ENCODE measurements at places on chromosomes 2 and 18. TPM values are rescaled to one million over a fixed set of nuclear protein-coding genes. Genes with fewer than 3 reads are reported as not detected.

GRCh38 chr2:62559582-62559981, 53.6 kb upstream of the TMEM17 start:
- no peak for DNase-seq

DNA sequence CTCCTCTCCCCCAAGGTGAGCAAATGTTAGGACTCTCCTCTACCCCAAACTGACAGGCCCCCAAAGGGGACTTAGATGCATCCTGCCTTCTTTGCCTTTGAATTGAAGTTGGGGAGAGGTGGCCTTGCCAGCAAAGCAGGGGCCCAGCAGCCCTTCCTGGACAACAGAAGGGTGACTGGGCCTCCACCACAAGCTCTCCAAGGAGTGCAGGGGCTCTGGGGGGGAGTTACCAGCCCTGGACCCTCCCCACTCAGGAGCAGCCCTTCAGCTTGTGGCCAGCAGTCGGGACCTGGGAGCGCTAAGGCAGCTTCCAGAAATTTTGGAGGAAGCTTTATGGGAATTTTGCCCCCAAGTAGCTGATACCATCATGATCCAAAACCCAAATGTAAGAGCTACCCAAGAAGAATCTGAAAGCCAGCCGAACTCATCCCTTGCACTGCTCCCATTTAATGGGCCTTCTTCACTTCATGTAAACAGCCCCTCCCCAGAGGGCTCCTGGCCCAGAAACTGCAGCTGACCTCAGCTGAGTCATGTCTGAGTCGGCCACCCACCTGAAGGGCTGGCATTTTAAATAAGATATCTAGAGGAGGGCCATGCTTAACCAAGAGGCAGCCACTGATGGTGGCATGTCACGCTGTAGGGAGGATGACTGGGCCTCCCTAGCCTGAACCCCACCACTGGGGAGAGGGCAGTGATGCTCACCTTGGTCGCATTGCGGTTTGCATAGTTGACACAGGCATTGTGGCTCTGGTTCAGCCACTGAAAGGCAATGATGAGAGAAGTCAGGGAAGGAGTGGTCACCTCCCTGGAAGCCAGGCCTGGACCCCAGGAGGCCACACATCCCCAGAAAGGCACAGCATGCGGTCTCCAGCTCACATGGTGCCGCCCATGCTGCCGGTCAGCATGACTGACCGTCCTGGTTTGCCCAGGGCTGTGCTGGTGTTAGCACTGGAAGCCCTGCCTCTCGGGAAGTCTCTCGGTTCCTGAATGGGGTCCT, 71.5 kb downstream of the SFXN5 start:
- peak; percentile 75 for DNase-seq

- no peak for DNase-seq
Observed at GRCh38 chr2:3288470-3289170, 89.0 kb downstream of the EIPR1 start.

GRCh38 chr2:45169339-45170190, 160.3 kb upstream of the SIX2 start:
- peak; percentile 46 for DNase-seq

GRCh38 chr2:86522711-86523110, 40.5 kb downstream of the CHMP3 start:
- no peak for DNase-seq

- no peak for DNase-seq
Observed at GRCh38 chr2:215487002-215487372, 51.1 kb upstream of the FN1 start.

DNA sequence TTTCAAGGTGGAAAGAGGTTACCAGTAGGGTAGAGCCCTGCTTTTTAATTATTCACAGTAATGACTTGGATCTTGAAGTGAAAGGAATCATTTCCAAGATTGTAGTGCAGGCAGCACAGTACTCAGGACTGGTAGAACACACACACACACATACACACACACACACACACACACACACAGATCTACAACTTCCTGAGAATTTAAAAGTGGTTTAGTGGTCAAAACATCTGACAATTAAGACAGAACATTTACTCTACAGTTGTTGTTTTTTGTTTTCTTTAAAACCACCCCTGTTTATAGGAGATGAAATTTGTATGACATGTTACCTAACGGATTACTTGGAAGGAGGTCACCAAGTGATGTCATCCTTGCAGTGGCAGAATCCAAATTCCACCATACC, 146.7 kb upstream of the VRK2 start:
- DNase-seq = no peak

DNA sequence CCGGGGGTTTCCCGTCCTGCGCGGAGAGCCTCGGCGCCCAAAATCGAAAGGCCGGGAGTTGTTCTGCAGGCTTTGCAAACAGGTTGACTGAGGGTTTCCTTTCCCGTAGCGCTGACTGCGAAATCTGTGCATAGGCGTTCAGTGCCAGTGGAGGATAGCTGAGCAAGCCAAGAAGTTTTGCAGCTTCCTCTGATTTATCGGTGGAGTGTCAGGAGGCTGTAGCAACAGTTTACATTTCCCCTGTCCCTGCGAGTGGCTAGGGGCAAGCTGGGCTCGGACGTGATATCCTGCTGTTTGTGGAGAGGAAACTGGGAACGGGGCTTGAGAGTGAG, 694 bp downstream of the THSD7B start:
- DNase-seq = no peak

DNA sequence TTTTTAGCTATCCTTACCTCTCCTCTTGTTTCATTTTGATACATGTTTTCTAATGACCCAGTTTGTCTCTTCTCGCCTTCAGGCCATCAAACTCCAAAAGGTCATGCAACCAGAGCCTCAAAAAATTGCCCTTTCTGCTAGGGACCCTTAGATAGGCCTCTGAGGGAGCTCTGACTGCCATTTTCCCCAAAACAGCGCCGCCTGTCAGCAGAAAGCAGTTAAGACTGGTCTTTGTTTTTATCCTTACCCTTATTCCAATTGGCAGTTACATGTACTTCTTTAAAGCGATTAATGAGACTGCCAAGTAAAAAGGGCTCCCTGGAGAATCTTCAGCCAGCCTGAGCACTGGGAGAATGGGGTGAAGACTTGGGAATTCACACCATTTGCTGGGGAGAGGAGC, 55.1 kb upstream of the RIT2 start:
- no peak for DNase-seq

DNA sequence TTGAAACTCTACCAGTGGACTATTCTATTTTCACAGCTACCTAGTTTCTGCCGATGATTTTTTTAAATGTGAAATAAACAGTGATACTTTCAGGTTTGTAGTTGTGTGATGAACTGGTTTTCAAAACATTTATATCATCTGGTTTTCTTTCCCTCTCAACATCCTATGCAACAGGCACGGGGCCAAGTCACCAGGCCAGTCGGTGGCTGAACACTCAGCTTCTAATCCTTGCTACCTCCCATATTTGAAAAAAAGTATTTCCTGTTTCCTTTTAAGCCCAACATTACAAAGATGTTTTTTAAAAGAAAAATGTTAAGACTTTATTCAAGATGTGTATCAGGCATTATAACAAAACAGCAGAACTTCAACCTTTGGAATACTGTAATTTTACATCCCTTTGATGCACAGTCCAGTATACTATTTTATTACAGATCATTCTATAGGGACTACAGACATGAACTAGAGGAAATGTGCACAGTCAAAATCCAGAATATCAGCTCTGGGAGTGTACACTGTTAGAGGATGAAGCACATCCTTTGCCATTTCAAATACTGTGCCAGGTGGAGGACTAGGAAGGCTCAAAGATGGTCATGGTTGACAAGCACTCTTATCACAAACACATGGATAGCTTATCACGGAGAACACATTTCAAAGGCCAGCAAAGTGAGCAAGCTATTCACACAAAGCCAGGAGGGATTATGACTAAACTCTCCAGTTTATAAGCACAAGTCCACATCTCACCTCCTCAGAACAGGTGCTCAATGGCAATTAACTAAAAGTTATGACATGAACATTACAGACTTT, 14.6 kb downstream of the MRPL35 start:
- DNase-seq = no peak

GRCh38 chr2:43515807-43516497, 79.9 kb downstream of the THADA start:
- DNase-seq = no peak

DNA sequence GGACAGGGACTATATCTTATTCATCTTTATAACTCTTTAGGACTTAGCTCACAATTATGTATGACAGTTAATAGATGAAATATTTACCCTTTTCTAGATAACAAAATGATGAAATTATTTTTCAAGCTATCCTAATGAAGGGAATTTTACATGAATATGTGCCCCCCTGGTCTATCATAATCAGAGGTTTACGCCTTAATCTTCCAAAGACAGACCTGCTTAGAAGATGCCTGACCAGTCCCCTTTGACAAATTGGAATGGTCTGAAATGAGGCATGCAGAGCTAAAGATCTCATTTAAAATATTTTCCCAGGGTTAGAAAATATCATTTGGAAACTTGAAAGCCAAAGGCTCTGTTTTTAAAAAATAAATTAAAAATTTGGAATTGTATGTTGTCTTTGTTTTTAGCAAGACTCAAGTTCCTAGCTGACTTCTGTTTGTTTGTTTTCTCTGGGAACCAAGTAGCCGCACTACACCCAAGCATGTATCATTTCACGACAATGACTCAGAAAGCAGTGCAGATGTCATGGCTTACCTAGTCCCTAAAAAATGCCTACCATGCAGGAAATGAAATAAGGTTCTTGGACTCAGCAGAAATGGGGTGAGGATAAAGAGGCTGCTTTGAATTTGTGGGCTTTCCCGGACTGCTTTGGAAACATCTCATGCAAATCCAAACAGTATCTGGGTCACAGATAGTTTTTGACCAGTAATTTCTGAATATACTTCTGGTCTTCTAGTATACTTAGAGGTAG, 162.1 kb downstream of the ZEB2 start:
- peak; percentile 92 for DNase-seq

DNA sequence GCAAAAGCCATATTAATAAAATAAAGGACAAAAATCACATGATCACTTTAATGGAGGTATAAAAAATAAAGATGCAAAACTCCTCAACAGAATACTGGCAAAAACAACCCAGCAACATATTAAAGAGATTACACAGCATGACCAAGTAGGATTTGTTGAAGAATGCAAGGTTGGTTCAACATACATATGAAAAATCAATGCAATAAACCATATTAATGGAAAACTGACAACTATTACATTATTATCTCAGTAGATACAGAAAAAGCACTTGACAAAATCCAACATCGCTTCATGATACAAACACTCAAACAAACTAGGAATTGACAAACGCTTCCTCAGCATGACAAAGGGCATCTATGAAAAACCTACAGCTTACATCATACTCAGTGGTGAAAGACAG, 76.7 kb downstream of the CRACDL start:
- DNase-seq = no peak

GRCh38 chr2:74327199-74327598, 16.0 kb downstream of the SLC4A5 start:
- DNase-seq = no peak

DNA sequence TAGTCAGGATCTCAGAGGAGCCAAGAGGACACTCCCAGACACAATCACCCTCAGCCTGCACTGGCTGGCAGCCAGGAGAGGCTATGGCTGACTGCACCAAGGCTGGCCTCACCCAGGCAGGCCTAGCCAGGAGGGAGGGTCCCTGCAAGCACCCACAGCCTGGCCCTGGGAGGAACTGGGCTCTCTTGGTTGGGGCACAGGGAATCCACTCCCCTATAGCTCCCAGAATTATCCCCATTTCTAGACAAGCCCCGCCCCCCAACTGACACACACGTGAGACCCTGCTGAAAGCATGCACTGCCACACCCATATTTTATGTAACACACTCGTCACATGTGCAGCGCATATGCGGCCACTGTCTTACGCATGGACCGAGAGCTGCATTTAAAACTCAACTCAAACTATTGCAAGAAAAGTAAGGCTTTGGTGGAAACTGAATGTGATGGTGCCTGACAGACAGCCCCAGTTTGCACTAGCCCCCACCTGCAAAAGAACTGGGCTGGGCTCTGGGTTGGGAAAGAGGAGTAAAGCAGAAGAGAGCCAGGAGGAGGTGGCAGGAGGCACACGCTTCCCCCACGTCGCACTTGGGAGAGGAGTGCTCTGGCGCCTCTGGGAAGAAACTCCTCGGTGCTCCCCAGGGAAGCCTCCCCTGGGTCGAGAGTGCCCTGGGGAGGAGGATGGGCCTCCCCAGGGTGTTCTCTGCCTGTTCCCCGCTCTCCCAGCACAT, 28.9 kb upstream of the ARHGEF4 start:
- no peak for DNase-seq

GRCh38 chr2:222055328-222055727, 243.5 kb downstream of the PAX3 start:
- DNase-seq = no peak

GRCh38 chr2:53509831-53510388, 257.7 kb upstream of the CHAC2 start:
- DNase-seq = no peak

- no peak for DNase-seq
Observed at GRCh38 chr2:22487541-22487940, 897.4 kb upstream of the KLHL29 start.

DNA sequence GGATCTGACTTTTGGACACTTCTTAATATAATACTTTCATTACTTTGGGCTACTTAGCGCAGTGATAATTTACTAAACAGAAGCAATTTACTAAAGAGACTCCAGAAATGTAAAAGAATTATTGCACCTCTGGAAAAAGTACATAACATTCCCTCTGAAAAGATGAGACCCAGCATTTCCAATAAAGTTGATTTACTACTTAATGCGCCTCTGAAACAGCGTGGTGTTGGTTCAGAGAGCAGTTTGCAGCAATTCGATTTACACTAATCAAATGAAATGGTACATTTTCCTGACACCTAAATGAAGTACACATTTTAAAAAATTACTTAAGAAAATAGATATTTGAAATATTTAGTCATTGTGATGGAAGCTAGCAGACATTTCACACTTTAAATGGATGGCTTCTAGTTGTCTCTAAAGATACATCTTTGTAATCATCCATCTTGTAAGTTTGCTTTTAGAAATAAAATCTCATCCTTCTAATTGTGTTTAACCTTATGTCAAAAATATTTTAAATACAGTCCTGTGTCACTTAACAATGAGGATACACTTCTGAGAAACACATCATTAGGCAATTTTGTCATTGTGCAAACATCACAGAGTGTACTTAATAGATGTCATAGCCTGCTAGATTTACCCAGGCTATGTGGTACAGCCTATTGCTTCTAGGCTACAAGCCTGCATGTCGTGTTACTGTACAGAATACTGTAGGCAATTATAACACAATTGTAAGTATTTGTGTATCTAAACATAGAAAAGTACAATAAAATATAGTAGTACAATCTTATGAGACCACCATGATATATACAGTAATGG, 284.6 kb upstream of the UBE2E3 start:
- no peak for DNase-seq

Gene ACMSD
- not detected for total RNA-seq

Gene MAIP1
- total RNA-seq = 48.2 TPM

Gene ADCYAP1
- total RNA-seq = not detected

Gene AP1S3
- total RNA-seq = 13.3 TPM

Gene SCN3A
- 0.23 TPM for total RNA-seq

Gene KCNG3
- total RNA-seq = 1.5 TPM

Gene ZC3H6
- total RNA-seq = 0.20 TPM

Gene ERICH2
- not detected for total RNA-seq

Gene FEZ2
- 39.3 TPM for total RNA-seq

Gene LBX2
- 4.0 TPM for total RNA-seq
